HS-27A (cell line): ENCODE measurements at places on chromosomes 6 and 20.

DNA sequence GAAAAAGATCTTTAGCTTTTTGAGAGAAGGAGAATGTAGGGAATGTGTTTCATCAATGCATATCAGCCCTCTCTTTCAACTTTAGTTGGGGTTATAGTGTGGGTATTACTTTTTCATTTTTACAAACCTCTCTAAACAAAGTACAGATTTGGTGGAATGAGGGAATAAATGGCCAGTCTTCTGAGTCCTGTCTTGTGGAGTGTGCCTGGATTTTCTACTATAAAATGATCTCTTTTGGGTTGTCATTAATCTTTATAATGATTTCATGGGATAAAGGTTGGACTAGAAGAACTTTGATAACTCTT, 209.3 kb downstream of the RNF144B start:
- DNase-seq, result no peak

GRCh38 chr6:105591053-105591452, 188.2 kb upstream of the PREP start:
- DNase-seq, result no peak

- DNase-seq, result no peak
Measured at GRCh38 chr20:57238089-57238488, 28.4 kb downstream of the BMP7 start.

GRCh38 chr6:37878150-37878710, 58.7 kb downstream of the ZFAND3 start:
- no peak for DNase-seq
